ENCODE measurements at places on chromosomes 3 and 15.

DNA sequence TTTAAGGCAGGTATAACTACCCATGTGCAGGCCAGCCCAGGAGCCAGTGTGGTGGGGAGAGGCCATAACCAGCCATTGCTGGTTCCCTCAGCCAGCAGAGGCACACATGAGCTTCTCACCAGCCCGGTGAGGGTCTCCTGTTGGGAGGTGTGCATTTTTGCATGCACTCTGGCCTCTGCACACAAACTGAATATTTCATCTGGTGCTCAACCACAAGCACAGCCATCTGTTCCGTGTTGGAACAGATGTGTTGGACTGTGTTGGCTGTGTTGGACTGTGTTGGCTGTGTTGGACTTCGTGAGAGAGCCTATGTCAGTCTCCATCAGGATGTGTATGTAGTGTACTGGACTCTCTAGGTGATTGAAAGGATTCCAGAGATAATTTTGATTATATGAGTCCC is 67.2 kb downstream of the RPL39L start:
- DNase-seq, result no peak

DNA sequence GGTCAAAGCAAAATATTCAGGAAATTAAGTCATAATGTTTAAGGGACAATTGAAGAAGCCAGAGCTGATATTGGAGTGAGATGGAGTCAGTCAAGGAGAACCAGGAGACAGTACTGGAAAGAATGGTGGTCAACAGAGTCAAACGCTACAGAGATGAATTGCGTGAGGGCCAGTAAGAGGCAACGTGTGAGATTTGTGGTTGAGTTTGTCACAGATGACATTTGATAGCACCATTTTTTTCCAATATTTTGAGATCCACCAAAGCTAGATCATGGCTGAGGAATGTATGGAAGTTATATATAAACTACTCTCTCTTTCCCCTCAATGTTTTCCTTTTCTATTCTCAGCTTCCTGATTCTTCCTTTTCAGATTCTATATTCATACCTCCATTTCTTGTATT is 375.1 kb upstream of the ROBO2 start:
- peak; percentile 61 for DNase-seq

GRCh38 chr3:106881186-106881585 is 496.1 kb upstream of the CCDC54 start:
- DNase-seq, result no peak

DNA sequence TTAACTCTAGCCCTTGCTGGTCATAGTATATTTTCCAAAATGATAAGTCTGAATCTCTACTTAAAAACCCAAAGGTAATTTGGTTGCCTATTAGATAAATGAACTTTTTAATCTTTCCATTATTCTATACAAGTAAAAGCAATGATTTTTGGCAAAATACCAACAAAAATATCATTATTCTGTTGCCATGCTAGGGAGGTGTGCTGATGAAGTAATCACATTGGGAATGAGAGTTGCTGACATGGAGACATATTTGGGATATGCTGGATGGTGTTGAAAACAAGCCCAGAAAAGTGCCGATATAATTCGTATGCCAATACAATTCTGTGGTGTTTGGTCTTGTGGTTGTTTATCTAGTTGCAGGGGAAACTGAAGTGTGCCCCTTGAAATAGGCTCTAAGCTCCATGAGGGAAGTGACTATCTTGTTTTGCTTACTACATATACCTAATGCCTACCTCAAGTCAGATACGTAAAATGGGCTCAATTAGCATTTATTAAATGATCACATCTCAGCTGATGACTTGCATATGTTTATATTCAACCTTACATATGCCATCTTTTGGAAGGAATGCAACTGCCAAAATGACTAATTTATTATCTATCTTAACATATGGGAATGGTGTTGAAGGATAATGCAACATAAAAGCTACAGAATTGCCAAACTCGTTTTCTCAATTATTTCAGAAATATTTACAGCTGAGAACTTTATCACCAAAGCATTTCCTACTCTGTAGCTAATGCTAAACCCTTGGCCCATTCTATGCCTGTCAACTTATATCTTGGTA is 5.8 kb downstream of the TOPBP1 start:
- DNase-seq, result no peak

- DNase-seq, result no peak
Observed at GRCh38 chr3:96977671-96978070, 163.3 kb downstream of the EPHA6 start.

DNA sequence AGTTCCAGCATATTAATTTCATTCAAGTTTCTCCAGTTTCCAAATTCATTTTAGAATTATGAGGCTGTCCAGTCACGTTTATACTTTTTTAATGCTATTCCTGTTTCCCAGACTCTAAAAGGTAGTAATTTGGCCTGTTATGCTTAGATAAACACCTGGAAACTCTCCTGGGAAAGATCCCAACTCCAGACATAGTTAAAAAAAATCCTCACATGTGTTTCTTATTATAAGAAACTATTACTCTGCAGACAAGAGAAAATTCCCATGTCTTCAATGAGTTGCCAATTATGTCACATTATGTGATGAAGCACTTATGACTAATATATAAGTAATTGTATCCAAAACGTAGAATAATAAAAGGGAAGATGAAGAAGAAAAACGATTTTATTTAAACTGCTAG is 137.1 kb upstream of the TMC3 start:
- DNase-seq, result peak; percentile 84

- DNase-seq, result no peak
Observed at GRCh38 chr3:114872050-114872449, 275.0 kb downstream of the ZBTB20 start.

- no peak for DNase-seq
Observed at GRCh38 chr15:66938114-66938830, 127.1 kb upstream of the SMAD3 start.

DNA sequence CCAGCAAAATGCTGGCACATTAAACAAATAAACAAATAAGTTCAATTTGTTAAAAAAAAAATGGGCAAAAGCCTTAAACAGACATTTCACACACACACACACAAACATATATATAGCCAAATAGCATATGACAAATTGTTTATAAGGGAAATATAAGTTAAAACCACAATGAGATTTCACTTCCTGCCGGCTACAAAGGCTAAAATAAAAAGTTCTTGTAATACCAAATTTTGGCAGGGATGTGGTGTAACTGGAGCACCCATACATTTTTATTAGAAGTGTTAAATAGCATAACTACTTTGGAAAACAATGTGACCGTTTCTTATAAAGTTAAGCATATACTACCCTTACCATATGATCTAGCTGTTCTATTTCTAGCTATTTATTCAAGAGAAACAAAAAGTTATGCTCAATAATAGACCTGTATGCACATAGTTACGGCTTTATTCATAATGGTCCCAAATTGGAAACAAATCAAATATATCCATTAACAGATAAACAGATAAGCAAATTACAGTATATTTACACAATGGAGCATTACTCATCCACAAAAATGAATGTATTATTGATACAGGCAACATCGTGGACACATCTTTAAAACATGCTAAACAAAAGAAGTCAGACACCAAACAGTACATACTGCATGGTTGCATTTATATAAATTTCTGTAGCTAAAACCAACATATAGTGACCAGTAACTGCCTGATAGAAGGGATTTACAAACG is 93.9 kb downstream of the EOMES start:
- peak; percentile 67 for DNase-seq

DNA sequence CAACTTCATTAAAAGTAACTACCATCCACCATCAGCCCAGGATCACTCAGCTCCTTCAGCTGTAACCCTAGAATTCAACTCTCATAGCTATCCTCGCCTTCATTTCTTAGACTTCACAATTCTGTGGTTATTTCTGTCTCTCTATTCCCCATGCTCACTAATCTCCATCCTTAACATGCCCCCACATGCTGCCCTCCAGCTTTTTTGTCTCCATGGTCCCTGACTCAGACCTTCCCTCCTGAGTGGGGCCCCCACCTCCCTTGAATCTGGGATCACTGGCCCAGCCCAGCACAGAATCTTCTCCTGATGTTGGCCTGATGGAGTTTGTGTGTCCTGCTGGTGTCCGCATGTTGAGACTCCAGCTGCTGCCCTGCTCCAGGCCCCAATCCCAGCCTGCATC is 41.7 kb downstream of the CHST14 start:
- no peak for DNase-seq

DNA sequence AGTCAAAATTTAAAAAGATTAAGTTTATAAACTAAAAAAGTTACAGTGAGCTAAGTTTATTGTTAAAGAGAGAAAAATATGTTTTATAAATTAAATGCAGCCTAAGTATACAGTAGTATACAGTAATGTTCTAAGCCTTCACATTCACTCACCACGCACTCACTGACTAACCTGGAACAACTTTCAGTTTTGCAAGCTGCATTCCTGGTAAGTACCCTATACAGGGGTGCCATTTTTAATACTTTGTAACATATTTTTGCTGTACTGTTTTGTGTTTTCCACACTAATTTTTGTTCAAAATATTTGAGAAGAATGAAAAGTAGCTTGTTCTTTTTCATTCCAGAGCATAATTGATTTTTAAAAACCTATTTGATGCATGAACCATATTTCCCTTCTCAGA is 524.9 kb downstream of the RBMS3 start:
- peak; percentile 26 for DNase-seq

GRCh38 chr3:54123776-54124196 is 1.4 kb downstream of the CACNA2D3 start:
- DNase-seq, result no peak

GRCh38 chr3:44342176-44342790 is 3.7 kb downstream of the TCAIM start:
- DNase-seq, result peak; percentile 83

- DNase-seq, result no peak
Observed at GRCh38 chr3:118833075-118833474, 201.6 kb downstream of the IGSF11 start.

DNA sequence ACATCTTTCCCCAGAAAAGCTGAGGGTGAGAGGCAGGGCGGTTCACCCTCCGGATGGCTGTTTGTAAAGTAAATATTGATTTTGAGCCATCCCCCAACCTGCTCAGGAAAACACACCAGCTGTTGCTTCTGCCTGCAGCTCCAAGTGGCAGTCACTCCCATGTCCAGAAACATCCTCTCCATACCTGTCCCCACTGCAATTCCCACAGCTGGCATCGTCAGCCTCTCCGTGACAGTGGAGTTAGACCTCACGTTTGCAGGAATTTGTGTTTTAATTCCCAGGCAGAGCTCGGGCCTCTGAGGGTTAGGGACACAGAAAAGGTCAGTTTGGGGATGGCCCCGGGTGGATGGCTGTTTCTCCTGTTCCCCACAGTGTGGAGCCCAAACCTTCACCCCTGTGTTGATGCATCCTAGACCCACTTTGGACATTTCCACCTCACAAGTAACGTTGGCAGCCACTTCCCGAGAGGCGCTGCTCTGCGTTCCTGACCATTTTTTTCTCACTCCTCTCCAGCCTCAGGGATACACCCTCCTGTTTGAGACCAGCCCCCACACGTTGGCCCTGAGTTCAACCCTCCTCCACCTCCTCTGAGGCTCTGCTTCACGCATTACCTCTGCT is 11.8 kb upstream of the FAM174B start:
- DNase-seq, result no peak

DNA sequence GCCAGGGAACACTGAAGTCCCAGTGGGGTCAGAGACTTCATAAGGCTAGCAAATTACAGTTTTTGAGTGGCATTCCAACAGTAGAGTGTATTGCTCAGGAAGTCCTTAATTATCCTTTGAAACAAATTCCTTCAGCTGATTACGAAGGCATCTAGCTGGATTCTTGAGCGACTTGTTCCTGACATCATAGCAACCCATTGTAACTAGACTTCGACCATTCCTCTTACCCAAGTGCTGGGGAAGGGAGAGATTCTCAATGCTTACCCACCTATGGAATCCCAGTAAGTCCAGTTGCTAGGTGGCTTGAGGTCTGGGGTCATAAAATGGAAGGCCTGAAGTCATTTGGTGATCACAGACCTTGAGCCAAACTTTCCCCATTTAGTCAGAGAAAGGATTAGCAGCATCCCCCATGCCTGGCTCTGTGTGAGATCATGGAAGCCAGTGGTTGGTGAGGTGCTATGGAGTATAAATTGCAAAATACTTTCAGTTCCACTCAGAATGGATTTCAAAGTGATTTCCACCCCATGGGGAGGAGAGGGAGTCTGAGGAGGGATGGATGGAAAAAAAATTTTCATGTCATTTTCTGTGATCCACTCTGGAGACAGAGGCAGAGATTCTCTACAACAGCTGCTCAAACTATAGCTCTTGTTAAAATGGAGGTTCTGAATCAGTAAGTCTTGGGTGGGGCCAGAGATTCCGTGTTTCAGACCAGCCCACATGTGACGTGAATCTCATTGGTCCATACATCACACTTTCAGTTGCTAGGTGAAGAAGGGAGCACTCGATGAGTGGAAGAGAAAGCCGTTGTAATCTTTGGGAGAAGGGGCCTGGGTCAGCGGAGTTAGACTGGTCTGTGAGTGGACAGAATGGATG is 45.7 kb downstream of the CD86 start:
- DNase-seq, result no peak

DNA sequence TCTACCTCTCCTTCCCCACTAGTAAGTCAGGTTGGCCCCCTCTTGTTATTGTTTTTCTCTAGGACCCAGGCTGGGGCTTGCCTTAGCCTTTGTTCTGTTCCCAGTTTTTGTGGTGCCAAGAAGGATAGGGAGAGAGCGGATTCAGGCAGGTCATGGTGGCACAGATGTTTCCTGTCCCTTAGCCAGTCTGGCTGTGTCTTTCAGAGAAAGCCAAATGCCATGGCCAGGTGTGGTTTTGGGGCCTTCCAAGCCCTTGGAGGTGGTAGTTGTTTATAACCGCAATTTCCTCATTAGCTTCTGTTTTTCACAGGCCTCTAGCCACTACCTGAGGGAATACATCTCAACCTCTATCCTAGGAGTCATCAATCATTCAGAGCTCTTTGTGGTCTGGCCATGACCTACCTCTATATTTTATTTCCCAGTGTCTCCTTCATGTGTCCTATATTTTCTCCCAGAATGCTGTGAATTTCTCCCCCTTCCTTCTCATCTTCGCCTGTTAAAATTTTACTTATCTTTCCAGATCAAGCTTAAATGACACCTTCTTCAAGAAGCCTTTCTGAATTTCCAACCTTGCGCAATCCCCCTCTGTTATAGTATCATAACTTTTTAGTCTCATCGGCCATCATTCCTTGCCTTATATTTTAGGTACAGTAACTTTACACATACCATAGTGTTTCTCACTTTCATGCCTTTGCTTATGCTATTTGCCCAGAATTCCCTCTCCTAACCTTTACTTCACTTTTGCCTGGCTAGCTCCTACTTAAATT is 38.2 kb downstream of the TIMP4 start:
- DNase-seq, result no peak

GRCh38 chr3:47394140-47394870 is 13.5 kb downstream of the PTPN23 start:
- DNase-seq, result peak; percentile 38

- no peak for DNase-seq
Observed at GRCh38 chr3:12472796-12473195, 11.5 kb upstream of the TSEN2 start.

GRCh38 chr15:52441841-52442240 is 86.8 kb downstream of the MYO5A start:
- DNase-seq, result peak; percentile 71

- no peak for DNase-seq
Observed at GRCh38 chr3:44996556-44996969, 20.5 kb downstream of the EXOSC7 start.

- no peak for DNase-seq
Observed at GRCh38 chr3:12328132-12328836, 39.4 kb downstream of the PPARG start.

GRCh38 chr3:180421721-180422120 is 180.2 kb upstream of the TTC14 start:
- no peak for DNase-seq

GRCh38 chr3:156273111-156273694 is 152.8 kb downstream of the KCNAB1 start:
- DNase-seq, result no peak

GRCh38 chr3:79517766-79518413 is 249.9 kb downstream of the ROBO1 start:
- DNase-seq, result peak; percentile 44
